ENCODE measurements at places on chromosomes 5 and 9.

- DNase-seq: peak; percentile 58
Measured at GRCh38 chr5:159515909-159516415, 185.7 kb upstream of the IL12B start.

- DNase-seq: no peak
Measured at GRCh38 chr9:122562134-122562760, 9.3 kb downstream of the OR1N2 start.

DNA sequence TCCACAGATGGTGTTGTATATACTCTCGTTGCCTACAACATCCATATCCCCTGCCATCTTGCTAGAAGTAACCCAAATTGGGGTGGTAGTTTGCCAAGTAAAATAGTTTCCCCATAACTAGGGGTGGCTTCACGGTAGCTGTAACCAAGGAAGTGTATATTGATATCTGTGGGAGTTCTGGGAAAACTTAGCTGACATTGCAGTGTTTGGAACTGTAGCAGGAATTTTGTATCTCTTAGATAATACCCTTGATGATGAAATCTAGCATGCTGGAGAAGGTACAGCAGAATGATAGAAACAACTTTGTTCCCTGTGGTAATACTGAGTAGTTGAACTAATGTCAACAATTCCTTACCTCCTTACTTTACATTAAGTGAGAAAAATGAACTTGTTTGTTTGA is 29.8 kb downstream of the FBXL7 start:
- DNase-seq: peak; percentile 60

DNA sequence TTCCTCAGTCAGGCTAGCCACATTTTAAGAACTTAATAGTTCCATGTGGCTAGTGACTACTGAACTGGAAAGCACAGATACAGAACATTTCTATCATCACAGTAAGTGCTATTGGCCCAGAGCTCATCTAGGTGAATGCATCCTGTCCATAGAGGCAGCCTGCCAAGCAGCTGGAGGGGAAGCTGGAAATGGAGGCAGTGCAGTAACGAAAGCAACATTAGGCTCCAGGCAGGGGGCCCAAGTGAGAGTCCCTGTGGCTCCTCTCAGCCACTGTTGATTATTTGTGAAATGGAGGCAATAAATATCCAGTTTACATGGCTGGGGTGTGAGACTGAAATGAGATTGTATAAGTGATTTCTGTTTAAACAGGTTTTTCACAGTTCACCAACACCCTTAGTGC is 227.2 kb upstream of the KLF9 start:
- DNase-seq: no peak

GRCh38 chr5:159331093-159331973 is 1.0 kb upstream of the IL12B start:
- peak; percentile 29 for DNase-seq

DNA sequence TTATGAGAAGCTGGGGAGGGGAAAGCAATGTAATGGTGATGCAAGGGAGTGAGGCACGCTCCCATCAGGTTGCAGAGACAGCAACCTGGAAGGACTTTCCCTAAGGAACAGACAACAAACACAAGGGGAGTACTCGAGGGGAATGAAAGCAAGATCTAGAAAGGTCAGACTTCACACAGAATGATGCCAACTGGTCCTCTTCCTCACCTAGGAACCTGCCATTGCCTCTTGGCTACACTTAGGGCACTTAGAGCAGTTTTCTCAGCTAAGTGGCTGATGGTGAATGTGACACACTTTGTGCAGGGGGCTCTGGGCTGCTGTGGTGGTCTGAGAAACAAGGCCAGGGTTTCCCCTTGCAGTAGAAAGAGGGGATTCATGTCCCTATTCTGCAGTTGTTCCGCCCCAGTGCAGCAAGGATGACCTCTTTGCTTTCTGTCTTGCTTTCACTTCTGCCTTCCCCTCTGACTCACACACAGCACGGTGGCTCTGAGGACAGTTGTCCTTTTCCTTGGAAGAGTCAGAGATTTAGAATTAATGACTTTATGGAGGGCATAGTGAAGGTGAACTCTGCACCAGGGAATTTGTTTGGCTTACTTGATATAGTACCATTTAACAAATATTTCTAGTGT is 394.0 kb upstream of the KLF4 start:
- no peak for DNase-seq

- no peak for DNase-seq
Measured at GRCh38 chr5:64333886-64334285, 168.2 kb downstream of the RNF180 start.

- DNase-seq: peak; percentile 43
Measured at GRCh38 chr5:107601076-107601475, 69.7 kb downstream of the EFNA5 start.

DNA sequence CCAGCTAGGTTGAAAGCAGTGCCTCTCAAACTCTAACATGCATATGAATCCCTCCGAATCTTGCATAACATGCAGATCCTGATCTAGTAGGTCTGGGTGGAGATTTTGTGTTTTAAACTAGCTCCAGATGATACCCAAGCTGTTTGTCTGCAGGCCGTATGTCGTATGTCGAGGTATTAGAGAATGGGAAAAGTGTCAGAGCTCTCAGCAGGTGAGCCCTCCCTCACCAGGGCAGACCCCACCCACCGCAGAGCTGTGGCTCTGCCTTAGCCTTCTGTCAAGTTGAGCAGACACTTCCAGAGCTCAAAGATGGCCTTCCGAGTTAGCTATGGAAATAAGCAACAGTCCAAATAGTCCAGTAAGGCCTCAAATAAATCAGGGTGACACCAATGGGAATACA is 83.2 kb upstream of the MAP3K1 start:
- DNase-seq: no peak

- DNase-seq: peak; percentile 37
Measured at GRCh38 chr9:112322701-112323377, 10.6 kb downstream of the PTBP3 start.

DNA sequence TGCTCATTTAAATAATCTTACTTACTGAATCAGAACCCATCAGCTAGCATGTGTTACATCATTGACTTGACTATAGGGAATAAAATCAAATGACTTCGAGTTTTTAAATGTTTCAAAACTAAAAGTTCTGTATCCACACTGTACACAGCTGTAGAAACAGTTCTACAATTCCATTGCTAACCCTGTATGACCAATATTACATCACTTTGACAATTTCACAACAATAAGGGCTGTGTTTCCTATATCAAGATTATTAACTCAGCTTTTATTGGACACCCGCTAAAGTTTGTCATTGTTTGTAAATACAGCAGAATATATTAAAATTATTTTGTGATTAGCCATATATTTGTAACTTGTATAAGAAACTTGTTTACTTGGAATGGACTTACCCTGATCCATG is 540.8 kb downstream of the PRELID2 start:
- peak; percentile 61 for DNase-seq

- no peak for DNase-seq
Measured at GRCh38 chr5:79845448-79846197, 145.4 kb downstream of the MTX3 start.

DNA sequence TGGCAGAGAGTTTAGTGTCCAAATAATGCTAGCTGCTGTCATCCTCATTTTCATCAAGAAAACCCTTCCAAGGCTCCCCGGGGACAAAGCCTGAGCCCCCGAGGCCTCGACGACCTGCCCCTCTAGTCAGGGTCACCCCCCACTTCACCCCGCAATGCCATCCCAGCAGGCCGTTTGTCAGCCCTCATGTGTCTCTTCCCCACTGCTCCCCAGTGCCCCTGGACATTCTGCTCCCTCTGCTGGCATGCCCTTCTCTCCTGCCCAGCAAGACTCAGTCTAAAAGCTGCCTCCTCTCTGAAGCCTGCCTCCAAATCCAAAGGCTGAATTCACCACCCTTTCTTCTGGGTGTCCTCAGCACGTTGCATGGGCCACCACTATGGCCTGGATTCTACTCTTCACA is 59.3 kb downstream of the PAX5 start:
- no peak for DNase-seq

GRCh38 chr5:16304846-16305245 is 125.3 kb upstream of the MARCHF11 start:
- no peak for DNase-seq

DNA sequence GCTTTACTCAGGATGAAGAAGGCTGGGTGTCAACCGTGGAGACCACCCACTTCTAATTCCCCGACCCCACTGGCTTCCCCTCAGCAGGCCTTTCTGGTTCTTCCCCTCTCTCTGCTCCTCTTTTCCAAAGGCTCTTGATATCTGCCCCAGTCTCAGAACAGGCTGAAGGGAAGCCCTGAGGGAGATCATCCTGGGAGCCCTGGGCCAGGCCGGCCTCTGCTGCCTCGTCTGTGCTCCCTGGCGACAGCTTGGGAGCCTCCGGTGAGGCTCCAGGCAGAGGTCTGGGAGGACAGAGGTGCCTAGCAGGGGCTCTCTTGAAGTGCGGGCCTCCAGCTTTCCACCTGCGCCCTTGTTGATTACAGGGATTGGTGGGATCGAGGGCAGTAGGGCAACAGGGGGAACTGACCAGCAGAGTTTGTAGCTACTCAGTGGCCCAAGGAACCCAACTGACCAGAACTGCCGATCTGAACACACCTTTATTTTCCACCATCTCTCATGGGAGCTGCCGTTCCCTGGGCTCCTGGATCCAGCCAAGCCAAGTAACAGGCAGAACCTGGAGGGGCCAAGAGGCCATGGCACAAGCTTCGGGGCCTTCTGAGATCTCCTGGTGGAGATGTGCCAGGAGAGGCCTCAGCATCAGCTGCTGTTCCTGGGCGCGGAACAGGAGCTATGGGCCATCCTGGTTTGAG is 198.5 kb downstream of the CACNA1B start:
- DNase-seq: no peak

DNA sequence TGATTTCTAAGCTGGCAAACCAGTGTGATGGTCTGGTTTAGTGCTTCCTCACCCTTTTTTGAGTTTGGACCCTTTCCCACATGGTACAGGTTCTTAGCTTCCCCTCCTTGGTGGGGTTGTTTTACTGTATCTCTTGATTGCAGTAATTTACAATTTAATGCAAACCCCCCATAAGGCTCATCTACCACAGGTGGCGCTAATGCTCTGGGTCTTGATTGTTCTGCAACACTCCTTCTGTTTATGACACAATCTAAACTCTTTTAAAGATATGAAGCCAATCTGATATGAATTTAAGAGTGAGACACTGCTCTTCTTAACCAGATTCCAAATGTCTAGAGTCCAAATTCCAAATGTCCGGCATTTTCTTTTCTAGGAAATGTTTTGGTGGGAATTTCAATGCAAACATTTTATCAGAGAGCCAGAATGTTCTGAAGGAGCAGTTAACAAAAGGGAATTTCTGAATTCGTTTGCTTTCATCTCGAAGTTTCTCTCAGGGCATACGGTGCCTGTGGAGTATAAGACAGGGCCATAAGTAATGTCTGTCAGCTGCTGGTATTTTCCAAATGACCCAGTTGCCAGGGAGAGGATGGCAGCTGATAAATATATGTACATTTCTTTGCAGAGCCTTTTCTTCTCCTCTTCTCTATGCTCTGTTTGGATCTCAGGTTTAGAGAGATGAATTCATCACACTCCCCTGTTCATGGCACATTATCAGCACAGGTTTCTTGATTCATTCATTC is 246.8 kb downstream of the ARHGAP26 start:
- DNase-seq: peak; percentile 81

DNA sequence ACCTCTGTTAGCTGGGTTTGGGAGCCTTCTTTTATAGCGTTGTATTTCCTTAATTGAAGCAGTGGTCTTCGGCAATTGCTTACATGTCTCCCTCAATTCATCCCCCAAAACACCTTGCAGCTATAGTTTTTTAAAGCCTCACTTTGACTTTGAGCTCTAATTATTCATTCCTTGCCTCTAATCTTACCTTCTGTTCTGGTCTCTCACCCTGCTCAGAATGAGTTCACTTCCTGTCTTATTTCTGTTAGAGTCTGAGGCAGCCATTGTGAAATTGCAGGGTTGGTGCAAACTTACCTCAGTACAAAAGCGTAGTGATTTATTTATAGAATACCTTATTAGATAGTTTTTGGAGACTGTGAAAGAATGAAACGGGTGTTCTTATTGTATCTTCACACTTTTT is 35.0 kb downstream of the AOPEP start:
- DNase-seq: peak; percentile 58

GRCh38 chr5:14721990-14722656 is 57.6 kb downstream of the OTULIN start:
- no peak for DNase-seq

DNA sequence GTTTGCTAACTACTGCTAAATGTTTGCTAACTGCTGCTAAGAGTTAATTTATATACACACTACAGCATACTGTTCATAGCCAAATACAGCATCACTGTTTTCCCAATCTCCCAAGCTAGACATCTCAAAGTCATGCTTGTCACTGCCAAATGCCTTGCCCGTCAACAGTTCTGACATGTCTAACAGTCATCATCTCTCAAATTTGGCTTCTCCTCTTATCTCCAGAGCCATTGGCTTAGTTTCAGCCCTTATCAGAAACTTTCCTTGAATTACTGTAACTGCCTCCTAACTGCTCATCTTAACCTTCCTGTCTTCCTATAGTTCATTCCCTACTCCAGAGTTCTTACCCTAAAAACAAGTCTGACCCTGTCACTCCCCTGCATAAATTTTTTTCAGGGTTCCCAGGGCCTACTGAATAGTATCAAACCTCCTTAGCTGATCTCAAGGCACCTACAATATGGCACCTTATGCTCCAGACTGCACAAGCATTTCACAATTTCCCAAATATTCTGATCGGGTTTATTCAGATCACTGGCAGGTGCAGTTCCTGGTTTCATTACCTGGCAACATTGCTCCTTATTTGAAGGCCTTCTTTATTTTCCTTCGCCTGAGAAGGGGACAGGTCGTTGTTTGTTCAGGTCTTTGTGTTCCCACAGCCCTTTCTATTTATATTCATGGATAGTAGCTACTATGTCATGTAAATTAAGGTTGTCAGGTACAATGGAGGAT is 55.9 kb upstream of the ANKRD55 start:
- no peak for DNase-seq

DNA sequence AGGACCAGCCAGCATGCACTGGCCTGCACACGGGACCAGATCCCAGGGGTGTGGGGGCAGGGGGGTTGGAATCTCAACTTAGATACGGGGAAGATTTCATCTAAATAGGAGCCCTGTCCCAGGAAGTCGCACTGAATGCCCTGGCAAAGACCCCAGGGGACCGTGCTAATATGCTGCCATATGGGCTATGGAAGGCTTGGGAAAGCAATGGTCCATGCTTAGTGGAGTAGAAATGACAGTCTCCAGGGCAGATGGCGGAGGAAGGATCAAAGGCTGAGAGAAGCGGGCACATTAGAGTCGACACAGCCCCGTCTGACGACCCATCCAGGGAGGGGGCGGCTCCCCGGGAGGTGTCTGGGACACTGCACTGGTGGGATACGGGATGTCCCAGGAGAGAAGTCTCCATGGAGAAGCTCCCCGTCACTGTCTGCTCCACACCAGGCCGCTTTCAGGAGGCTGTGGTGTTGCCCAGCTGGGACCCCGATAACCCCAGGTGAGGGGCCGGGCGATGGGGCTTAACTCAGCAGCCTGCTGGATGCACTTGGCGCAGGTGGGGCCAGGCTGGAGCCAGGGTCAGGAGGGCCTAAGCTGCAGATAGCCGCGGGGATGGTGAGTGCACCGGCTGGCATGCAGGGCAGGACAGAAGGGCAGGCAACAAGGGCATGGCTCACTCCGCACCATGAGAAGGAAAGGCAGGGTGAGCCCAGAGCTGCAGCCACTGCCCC is 377.7 kb upstream of the IRX1 start:
- DNase-seq: no peak

GRCh38 chr5:131230406-131230805 is 33.4 kb upstream of the CDC42SE2 start:
- no peak for DNase-seq
